Activated CD4-positive, CD25-positive, alpha-beta regulatory T cell (primary cell): ENCODE measurements at places on chromosomes 1 and 21.

DNA sequence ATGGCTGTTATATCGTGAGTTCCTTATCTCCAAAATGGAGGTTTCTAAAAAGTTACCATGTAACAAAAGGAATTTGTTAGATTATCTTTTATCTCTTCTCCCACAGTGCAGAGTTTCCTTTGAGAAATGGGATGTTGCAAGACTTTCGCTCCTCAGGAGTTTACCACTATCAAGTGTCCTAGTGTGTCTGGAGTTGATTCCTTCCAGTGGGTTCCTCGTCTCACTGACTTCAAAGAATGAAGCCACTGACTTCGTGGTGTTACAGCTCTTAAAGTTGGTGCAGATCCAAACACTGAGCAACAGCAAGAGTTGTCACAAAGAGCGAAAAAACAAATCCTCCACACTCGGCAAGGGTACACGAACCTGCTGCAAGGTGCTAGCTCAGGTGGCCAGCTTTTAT is 37.0 kb downstream of the SPAG17 start:
- no peak for DNase-seq

DNA sequence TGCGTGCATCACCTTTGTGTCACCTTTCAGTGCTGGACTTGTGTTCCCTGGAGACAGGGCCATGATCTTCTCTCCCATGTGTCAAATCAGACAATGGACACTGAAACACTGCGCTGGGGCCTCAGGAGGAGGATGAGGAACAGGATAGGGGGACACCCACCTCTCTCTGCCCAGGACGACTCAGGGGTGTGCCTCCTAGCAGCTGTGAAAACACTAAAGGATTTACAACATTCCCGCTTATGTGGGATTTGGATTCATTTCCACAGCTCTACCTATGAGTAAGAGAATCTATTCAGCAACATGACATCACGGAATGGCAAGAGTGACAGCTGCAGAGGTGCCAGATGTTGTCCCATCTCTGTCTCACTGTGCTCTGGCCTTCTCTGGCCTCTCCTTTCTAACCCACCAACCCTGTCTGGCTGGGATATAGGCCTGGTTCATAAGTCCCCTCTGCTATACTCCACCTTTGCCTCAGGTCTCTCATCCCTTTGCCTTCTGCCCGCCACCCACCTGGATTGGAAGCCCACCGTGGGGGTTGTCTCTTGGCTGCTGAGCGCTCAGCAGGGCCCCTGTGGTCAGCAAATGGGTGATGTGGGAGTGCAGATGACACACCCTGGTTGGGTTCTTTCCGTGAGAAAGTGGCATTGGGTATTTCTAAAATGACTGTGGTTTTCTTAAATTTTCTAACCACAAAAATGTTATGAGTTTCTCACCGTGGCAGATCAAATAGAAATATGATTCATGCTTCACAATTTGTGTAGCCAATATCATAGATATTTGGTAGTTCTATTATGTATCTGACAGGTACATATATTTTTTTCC is 47.1 kb upstream of the TLR5 start:
- no peak for DNase-seq

DNA sequence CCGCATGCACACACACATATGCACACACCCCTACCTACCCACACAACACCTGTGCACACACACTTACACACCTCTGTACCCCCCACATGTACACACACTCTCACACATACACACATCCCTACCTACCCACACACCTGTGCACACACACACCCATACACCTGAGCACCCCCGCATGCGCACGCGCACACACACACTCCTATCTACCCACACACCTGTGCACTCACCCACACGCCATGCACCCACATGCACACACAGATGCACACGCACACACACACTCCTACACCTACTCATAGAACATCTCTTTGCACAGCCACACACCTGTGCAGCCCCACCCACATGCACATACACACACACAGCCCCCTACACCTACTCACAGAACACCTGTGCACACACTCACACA is 15.5 kb upstream of the PADI2 start:
- DNase-seq: no peak

- no peak for DNase-seq
Measured at GRCh38 chr1:15406614-15407559, 2.8 kb upstream of the EFHD2 start.
